ENCODE measurements at places on chromosomes 6 and 20.
A peak's percentile ranks its signal among the peaks of the same experiment; 100 is the strongest.

DNA sequence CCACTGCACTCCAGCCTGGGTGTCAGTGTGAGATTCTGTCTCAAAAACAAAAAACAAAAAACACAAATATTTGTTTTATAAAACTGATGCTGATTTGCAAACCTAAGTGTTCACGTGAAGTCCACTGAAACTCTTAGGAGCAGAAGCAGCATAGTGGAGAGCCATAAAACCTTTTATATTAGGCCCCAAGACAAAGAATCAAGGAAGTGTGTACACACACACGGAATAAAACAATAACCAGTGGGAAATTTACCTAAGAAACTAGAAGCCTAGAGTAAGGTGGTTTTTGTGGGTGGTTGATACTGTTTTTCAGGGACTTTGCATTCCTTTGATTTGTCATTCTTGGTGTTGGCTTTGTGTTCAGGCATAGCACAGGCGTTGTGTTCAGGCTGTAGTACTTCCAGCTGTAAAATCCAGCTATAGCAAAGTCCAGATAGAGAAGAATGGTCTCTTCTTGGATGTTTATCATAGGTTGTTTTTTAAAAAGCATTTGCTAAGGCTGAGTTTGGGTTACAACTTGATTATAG lies 61.3 kb downstream of the ATRN start:
- DNase-seq, result no peak

DNA sequence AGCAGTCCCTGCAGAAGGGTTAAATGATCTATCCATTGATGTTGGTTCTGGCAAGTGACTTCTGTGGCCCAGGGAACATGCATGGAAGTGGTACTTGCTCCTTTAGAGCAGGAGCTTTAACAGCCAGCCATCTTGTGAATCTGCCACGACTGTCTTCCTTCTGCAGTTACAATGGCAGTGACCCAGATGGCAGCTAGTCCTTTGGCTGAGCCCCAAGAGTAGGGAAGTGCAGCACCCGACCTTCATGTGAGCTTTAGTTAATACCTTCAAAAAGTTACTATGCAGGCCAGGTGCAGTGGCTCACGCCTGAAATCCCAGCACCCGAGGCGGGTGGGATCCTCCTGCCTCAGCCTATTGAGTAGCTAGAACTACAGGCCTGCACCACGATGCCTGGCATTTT lies 66.4 kb downstream of the POPDC3 start:
- DNase-seq, result no peak

- DNase-seq, result no peak
Observed at GRCh38 chr6:134407791-134408190, 89.9 kb upstream of the SGK1 start.

DNA sequence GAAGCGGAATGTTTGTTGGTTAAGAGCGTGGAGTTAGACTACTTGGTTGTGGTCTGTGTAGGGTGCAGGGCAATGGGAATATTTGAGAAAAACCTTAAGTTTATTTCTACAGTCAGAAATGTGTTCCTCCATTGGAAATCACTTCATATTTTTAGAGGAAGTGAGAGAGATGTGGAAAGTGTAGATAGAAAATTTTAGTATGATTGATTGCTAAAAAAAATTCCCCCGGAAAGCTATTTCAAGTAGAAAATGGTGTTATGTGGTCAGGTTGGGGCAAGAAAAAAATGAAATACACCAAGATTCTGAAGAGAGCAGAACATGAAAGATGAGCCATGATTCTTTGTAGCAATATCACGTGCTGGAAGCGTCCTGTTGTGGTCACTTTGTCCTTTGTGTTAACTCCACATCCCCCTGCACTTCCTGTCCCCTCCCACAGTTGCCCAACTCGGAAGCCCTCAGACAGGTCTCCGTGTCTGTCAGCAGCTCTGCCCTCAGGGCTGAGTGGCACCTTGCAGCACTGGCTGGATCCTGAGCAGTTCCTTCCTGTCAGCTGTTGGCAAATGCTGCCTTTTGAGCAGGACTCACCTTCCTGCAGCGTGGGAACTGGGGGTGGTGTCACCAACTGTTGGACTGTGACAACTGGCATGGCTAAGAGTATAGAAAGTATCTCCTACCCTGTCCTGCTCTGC lies 137.5 kb upstream of the SLC24A3 start:
- no peak for DNase-seq

- DNase-seq, result no peak
Observed at GRCh38 chr6:82917346-82918064, 148.1 kb downstream of the UBE3D start.

DNA sequence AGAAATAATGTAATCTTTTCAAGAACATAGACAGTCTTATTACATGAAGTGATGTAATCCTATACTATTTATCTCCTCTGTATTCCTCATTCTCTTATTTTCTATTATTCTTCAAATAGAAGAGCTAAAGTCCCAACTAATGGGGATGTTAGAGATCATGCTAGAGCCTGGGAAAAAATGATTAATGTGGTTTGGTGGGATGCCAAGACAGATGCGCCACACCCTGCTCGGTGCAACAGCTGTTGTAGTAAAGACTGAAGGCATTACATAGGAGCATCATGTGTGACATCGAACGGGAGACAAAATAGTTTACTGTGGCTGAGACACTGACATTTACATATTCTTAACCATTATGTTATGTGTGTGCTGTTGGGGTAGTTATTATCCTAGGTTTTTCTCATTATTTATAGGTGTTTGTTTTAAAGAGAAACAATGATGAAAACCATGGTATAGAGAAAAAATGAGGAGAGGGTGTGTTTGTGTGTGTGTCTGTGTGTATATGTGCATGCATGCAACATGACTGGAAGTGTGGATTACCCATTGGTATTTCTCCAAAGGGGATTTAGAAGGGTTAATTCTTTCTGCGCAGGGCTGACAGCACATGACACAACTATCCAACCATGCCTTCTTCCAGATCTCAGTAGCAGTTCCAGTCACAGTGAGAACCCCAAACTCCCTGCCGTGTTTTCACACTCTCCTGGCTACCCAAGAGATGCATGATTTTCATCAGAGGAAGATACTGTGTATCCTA lies 155.3 kb downstream of the EYA4 start:
- peak; percentile 47 for DNase-seq

- DNase-seq, result no peak
Observed at GRCh38 chr20:37804584-37805566, 98.1 kb upstream of the VSTM2L start.

Measured in NCI-H748 treated with DMSO at 0.1 percent for 48 hours (cell line).